ENCODE measurements at places on chromosomes 2 and 18. TPM values are rescaled to one million over a fixed set of nuclear protein-coding genes. Genes with fewer than 3 reads are reported as not detected.

- no peak overlapping the region for H3K4me3 ChIP-seq
- H3K27ac ChIP-seq: no peak overlapping the region
- no peaks in the 10 kb centered on the region for H3K4me1 ChIP-seq
- no peak for DNase-seq
These were observed 35.6 kb downstream of the IFIH1 start for GRCh38 chr2:162282765-162283425.

GRCh38 chr18:44229693-44230108, 451.0 kb upstream of the SETBP1 start:
- no peak overlapping the region for H3K27ac ChIP-seq
- no peak overlapping the region for H3K4me3 ChIP-seq
- no peaks in the 10 kb centered on the region for H3K36me3 ChIP-seq

DNA sequence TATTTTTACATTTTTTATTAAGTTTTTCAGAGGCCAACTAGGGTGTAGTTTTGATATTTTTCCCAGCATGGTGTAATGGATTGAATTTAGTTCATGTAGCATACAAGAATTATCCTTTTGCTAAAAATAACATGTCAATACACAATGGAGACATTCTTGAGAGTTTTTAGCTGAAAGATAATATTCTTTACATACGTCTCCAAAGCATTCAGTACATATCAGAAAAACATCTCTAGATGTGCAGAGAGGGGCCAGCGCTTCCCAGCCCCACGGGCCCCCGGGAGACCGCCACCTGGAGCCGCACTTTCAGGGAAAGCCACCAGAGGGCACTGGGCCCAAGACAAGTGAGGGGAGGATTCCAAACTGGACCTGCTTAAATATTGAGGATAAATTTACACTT, 499.4 kb downstream of the GALR1 start:
- no peaks in the 10 kb centered on the region for H3K4me1 ChIP-seq
- H3K36me3 ChIP-seq: no peaks in the 10 kb centered on the region
- no peak overlapping the region for H3K27ac ChIP-seq
- no peak overlapping the region for H3K4me3 ChIP-seq
- DNase-seq: no peak
- peaks cover 2% of the 10 kb centered on the region for H3K27me3 ChIP-seq

Gene GAREM2
- 11.0 TPM for total RNA-seq

Gene LRATD1
- total RNA-seq: 29.4 TPM

GRCh38 chr2:51812138-51812866, 780.4 kb upstream of the NRXN1 start:
- H3K4me3 ChIP-seq: no peak overlapping the region
- no peak overlapping the region for H3K27ac ChIP-seq
- no peak for DNase-seq
- no peaks in the 10 kb centered on the region for H3K27me3 ChIP-seq

- H3K4me1 ChIP-seq: peaks cover 19% of the 10 kb centered on the region
- H3K27ac ChIP-seq: no peak overlapping the region
- no peaks in the 10 kb centered on the region for H3K27me3 ChIP-seq
- peaks cover 59% of the 10 kb centered on the region for H3K36me3 ChIP-seq
- H3K4me3 ChIP-seq: no peak overlapping the region
These were observed 19.8 kb downstream of the DTYMK start for GRCh38 chr2:241666627-241667400.

DNA sequence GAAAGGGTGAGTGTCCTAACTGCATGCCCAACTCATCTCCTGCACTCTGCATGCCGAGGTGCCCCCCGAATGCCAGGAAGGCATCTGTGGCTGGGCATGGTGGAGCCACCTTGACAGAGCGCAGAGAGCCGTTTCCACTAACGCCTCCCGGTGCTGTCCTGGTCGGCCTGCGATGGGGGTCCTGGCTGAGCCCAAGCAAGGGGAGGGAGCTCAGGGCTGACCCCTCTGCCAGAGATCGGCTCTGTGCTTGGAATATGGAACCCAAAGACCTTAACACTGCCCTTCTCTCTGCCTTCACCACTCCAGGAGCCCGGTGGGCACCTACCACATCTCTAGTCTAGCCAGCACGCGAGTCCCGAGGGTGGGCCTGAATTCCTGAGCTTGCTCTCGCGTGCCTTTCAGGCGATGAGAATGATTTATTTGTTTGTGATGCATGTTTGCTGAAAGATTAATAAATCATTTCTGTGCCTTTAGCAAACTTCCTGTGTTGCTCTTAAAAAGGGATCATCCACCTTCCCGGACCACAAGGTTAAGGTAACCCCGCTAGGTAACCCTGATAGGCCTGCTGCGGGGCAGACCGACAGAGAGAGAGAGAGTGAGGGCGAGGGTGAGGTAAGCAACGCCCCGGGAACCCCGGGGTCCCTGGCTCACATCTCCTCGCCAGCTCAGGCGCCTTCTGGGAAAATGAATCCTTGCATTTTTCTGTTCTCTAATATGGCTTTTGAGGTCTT, 35.3 kb downstream of the PDIA6 start:
- H3K4me3 ChIP-seq: no peak overlapping the region
- peaks cover 19% of the 10 kb centered on the region for H3K4me1 ChIP-seq
- H3K36me3 ChIP-seq: peaks cover 64% of the 10 kb centered on the region
- H3K27me3 ChIP-seq: no peaks in the 10 kb centered on the region

DNA sequence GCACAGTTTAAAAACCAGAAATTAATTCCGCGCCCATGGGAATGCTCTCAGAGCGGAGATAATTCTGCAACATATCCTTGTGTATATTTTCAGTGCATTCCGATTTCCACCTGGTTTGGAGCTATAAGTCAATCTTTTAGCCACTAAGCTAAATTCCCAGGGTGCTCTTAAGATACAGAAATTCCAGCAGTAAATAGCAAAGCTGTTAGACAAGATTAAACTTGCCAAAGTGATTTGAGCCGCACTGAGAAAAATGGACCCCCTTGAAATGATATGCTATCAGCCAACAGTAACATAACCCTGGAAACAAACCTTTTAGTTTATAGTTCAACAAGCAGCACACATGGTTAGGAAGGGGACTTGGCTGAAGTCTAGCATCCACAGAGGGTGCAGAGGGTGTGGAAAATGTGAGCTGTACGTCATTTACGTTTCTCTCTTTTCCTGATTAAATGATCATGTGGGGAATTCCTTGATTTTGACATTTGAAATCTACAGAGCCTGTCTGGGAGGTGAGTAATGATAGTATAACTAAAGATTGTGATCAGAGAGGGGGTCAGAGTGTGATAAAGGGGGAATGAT, 99.8 kb upstream of the COPS8 start:
- DNase-seq: no peak
- H3K27me3 ChIP-seq: no peaks in the 10 kb centered on the region
- no peak overlapping the region for H3K4me3 ChIP-seq

- no peaks in the 10 kb centered on the region for H3K36me3 ChIP-seq
- no peak overlapping the region for H3K27ac ChIP-seq
- H3K4me3 ChIP-seq: no peak overlapping the region
- no peaks in the 10 kb centered on the region for H3K27me3 ChIP-seq
- peak; percentile 77 for DNase-seq
- no peaks in the 10 kb centered on the region for H3K4me1 ChIP-seq
These were observed 55.1 kb downstream of the AOX1 start for GRCh38 chr2:200640901-200641300.

DNA sequence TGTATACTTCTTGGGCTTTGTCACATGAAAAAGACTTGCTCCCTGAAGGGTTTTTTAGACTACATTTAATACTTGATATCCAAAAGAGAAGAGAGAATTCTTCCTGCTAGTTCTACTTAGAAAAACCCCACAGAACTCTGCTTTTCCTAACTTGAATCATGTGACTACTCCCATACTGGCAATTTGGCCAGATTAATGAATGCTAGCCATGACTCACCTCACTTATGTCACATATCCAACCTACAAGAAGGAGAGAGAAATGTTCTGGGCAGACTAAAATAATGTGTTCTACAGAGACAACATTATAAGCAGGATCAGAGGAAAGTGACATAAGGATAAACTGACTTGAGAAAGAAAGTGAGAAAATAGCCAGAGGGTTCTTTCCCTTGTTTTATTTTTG, 249.3 kb upstream of the GULP1 start:
- H3K4me1 ChIP-seq: no peaks in the 10 kb centered on the region
- no peaks in the 10 kb centered on the region for H3K36me3 ChIP-seq
- no peak overlapping the region for H3K4me3 ChIP-seq

DNA sequence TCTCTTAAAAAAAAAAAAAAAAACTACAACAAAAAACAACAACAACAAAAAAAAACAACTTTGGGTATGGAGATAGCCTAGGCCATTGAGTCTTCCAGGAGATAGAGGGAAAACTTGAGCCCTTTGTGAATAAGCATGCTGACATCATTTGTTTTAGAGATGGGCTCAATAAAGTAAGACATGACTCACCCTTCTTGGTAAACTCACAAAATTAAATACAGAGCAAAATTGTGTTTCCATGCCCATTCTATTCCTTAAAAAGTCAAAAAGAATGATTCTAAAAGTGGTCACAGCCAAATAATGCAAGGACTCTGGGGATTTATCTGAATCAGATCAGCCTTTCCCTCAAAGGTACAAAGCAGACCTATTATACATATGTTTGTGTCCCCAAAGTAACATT, 117.4 kb downstream of the ETAA1 start:
- no peaks in the 10 kb centered on the region for H3K27me3 ChIP-seq
- no peaks in the 10 kb centered on the region for H3K36me3 ChIP-seq
- no peak overlapping the region for H3K4me3 ChIP-seq
- no peak for DNase-seq
- no peaks in the 10 kb centered on the region for H3K4me1 ChIP-seq

GRCh38 chr2:130920415-130921163, 83.9 kb downstream of the ARHGEF4 start:
- H3K4me3 ChIP-seq: no peak overlapping the region
- peaks cover 14% of the 10 kb centered on the region for H3K4me1 ChIP-seq
- DNase-seq: peak; percentile 89
- H3K27ac ChIP-seq: no peak overlapping the region
- peaks cover 6% of the 10 kb centered on the region for H3K27me3 ChIP-seq
- peaks cover 23% of the 10 kb centered on the region for H3K36me3 ChIP-seq

Gene CNDP1
- 2.4 TPM for total RNA-seq

DNA sequence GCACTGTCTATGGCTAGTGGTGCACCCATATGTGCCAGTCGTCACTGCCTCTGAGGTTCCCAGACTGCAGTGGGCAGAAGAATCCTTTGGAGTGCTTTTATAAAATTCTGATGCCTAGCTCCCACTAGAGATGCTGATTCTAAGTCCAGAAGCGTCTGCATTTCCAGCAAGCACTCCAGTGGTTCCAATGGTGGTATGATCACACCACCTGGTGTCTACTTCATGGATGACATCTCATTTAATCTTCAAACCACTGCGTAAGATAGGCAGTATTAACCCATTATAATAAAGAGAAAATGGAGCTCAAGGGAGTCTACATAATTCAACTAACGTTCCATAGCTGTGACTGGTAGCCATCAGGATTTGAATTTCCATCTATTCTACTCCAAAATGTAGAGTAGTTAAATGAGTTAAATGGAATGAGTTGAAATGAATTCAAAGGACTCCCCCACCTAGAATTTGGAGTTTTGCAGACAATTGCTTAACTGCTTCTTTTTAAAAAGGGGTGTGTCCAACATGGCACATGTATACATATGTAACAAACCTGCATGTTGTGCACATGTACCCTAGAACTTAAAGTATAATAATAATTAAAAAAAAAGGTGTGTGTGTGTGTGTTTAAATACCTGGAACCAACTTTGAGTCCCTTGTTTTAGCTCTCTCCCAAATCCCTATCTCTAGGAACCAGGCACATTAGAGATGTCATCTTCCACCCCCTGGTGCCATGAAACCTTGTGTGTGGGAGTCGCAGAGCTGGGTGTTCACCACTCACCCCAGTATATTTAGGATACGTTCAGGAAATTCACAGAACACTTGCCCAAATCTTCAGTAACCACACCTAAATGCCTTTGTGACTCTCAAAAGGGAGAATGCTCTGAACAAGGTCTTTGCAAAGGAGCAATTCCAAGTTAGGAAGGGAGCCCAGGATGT, 14.1 kb downstream of the LAMA3 start:
- no peaks in the 10 kb centered on the region for H3K36me3 ChIP-seq
- no peaks in the 10 kb centered on the region for H3K27me3 ChIP-seq
- DNase-seq: no peak
- no peak overlapping the region for H3K4me3 ChIP-seq
